Kidney glomerular epithelial cell (primary cell): ENCODE measurements at places on chromosomes 7 and 10.

DNA sequence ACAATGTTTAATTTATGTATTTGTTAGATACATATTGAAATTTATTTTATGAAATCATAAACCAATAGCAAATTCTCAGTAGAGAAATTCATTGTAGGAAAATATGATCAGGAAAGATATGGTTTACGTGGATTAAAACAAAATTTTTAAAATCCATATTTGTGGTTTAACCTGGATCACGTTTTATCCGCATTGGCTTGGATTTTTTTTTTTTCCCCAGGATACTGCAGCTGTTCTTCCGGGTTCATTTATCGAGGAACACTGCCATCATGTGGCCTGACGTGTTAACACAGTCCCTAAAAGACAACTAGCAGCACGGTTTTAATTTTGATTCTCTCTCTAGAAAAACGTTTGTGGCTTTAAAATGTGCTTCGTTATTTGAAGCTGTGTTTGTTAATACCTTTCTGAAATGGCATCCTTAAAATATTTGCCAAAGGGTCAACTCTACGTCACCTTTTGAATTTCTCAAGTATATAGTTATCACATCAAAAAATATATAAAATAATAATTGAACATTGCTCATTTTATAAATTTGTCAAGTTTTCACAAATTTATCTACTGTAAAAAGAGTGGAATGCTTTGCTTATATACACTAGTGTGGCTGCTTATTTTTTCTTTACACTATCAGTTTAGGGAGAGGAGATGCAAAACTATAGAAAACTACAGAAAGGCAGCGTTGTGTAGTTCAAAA lies 8.7 kb upstream of the ASB4 start:
- peak; percentile 52 for DNase-seq

DNA sequence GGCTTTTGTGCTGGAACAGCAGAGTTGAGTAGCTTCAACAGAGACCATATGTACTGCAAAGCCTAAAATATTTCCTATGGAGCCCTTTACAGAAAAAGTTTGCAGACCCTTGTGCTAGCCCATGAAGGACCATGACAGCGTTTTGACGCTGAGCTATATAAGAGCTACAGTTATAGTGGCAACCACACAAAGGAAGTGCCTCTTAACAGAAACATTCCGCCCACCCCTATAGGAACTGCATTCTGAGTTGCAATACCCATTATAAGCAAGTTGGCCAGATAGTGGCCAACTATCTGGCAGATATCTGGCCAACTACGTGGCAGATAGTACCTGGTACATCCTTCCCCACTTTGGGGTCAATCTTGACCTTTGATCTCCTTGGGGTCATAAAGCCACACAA lies 47.5 kb upstream of the DMBT1 start:
- DNase-seq: no peak

- DNase-seq: peak; percentile 97
These were observed 74.6 kb upstream of the FRMD4A start for GRCh38 chr10:14405076-14406065.

- peak; percentile 92 for DNase-seq
These were observed 47.1 kb upstream of the HYAL4 start for GRCh38 chr7:123797673-123798531.

DNA sequence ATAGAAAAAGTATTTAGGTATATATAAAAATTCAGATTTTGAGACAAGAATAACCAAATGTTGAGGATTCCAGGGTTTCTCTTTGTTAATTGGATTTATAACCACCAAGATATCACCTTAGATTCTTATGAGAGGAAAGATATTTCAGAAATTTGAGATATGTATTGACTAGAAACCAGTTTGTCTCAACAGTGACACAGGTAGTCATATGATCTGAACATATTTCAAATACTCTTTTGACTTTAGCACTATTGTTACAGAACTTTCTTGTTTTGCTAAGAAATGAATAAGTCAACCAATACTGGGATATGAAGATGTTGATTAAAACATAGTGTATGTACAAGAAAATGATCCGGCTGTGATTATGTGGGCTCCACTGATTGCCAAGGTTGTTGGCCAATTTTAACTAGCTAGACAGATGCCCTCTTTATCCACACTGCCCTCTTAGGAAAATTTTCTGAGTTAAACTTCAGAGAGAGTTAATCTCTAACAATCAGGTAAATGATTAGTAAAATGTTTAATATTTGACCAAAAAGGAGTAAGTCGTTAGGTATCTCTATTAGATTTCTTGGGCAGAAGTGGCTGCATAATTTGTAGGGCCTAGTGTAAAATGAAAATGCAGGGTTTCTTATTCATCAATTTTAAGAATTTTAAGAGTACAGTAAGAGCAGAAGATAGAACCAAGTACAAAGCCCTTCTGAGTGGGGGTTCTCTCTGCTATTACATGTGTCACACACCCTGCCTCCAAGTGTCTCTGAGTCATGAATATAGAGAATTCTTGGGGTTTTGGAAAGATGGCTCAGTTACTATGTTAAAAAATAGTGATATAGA lies 376.0 kb downstream of the TFEC start:
- DNase-seq: peak; percentile 71

- no peak for DNase-seq
These were observed 18.8 kb downstream of the FAM20C start for GRCh38 chr7:211033-211714.

GRCh38 chr7:96739167-96739566 lies 29.5 kb upstream of the SEM1 start:
- DNase-seq: no peak

DNA sequence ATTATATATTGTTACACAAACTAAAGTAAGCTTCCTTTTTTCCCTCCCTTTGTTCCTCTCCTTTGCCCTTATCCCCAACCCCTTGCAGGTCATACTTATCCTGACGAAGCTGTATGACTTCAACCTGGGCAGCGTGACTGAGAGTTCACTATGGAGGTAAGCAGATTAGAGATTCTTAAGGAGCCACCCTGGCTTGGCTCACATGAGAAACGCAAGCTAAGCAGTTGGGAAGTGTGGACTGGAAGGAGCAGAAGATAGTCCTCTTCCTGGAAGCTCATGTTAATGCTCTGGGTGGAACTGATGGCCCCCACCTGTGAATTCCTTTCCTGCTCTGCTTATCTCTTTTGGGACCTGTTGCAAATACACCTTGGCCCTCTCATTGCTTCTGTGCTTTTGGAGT lies 201.6 kb downstream of the SORCS3 start:
- no peak for DNase-seq

DNA sequence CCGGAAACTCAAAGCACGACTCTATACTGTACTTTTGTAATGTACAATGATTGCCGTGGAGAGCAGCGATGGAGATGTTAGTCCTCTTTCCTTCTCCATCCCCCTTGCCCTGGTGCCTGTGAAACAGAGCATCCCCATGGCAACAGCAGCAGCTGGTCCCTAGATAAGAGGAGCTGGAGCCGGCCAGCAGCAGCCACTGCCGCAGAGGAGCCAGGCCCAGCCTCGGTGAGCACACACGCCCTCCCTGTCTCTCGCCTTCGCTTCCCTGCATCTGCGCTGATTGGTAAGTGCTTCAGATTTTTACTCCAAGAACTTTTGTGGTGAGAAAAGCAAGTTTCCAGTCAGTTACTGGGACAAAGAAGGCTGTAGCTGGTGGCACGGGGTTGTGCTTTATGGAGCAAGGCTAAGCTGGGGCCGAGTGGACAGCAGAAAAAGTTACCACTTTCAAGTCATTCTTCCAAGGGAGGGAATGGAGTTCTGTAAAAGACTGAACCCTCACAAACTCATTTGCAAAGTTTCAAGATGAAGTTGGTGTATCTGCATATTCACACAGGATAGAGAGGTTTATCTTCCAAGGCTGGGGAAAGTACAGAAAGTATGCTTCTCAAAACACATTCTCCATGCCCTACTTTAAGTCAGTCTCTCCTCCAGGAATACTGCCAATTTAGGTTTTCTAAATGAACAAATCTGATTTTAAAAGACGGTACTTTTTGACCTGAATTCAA lies at the start of gene PPP1R17:
Gene PPP1R17 (plus strand): TSS at position 192 of the 725 bp plus-strand sequence. CDS start 5,227 bp downstream, outside the sequence.
- no peak for DNase-seq

GRCh38 chr10:24385776-24386175 lies 176.8 kb downstream of the KIAA1217 start:
- DNase-seq: no peak

DNA sequence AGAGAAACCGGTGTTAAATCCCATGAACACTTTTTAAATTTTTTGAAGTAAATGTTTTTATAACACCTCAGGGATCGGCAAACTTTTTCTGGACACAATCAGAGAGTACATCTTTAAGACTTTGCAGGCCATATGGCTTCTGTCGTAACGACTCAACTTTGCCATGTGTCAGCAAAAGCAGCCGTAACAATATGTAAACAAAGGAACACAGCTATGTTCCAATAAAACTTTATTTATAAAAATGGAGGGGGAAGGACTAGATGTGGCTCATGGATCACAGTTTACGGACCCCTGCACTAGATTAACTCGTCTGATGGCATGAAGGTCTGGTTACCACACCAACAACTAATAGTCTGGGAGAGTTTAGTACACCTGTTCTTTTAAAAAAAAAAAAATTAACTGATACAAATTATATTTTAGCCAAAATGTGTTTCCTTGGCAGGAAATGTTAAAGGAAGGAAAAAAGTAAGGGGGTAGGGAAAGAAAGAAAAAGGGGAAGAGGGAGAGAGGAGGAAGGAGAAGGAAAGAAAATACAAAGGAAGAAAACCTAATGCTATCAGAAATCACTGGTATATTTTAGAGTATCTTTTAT lies 50.2 kb downstream of the ABI1 start:
- no peak for DNase-seq

- no peak for DNase-seq
These were observed 41.2 kb upstream of the TNS3 start for GRCh38 chr7:47622946-47623640.

GRCh38 chr7:42167206-42167605 lies 69.8 kb downstream of the GLI3 start:
- DNase-seq: peak; percentile 18

DNA sequence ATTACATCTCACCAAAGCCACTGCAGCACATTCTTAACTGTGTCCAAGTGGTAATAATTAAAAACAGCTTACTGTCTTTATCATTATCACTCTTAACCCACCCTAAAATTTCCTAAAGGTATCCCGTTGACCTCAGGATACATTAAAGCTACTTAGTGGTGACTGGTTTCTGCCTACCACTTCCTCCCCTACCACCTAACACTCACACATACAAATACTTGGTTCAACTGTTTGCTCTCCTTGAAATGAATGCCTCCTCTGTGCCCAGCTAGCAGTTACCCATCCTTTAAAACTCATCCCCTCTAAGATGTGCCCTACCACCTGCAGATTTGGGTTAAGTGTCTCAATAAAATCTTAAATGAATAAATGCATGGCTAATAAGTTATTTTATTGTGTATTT lies 7.1 kb downstream of the PCGF5 start:
- DNase-seq: no peak

DNA sequence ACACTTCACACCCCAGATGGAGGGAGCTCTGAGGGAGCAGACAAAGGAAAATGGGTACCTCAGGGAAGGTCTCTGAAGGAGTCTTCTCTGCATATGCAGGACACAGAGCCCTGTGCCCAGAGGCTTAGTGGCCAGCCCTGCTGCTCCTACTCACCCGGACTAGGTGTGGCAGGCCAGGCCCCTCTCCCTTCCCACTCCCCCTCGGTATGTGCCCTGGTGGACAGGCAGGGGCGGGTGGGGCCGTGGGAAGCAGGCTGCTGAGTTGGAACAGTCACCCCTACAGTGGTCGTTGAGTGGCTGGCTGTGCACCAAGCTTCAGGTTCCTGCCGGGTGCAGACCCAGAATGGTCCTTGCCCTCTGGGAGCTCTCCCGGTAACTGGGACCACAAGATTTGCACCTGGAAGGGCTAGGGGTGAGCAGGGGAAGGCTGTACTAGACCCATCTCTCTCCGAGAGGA lies 68.6 kb downstream of the ZMIZ1 start:
- no peak for DNase-seq

DNA sequence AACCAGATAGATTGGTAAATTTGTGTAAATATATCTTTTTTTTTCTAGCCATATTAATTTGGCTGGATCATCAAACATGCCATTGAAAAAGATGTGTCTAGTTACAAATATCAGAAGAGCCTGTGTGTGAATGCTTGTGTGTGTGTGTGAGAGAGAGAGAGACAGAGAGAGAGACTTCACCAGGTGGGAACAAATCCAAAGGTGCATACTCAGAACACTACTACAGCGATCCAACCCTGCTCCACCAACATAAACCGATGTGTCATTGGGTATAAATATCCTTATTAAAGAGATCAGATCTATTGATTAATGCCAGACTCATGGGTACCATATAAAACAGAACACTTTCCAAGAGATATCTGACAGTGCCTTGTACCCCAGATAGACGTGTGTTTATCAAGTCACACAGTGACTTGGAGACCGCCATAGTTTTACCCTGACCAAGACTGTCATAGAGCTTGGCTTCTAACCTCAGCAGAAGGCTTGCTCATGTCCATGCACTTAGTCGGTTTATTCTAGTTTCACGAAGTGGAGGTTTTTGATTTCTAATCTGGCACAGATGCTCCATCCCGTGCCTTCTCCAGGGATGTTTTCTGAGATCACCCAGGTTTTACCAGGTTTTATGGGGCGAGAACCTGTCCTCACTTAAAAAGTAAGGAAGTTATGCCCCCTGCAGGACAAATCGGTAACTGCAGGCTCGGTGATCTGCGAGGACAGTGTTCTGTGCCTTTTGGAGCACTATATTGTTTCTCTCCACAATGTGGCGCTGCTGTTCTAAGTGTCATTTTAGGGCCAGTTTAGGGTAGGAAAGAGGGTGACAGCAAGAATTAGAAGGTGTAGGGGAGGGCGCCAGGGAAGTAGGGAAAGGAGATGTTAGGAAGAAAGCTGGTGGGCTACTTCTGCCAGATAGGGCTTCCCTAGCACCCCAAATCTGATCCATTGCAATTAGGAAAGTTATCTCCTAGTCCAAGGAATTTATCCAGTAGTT lies 29.3 kb upstream of the WNT8B start:
- peak; percentile 87 for DNase-seq

- no peak for DNase-seq
These were observed 634.2 kb upstream of the AUTS2 start for GRCh38 chr7:68964060-68964459.

GRCh38 chr7:31267486-31267885 lies 73.0 kb downstream of the NEUROD6 start:
- no peak for DNase-seq

DNA sequence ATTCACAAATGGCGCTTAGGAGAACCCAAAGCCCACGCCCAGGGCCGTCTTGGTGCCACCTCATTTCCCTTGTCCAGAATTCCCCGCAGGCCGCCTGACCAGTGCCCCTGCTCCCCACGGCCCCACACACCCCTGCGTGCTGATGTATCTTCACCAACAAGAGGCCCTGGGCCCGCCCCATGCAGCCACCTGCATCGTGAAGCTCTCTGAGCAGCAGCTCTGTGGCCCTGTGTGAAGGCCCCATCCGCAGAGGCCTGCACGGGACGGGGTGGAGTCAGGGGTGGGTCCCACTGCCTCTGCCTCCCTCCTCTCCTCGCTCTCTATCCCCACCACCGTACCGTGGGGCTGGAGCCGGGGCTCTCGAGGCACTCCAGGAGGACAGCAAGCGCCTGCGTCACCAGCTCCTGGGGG lies 14.7 kb downstream of the BRAT1 start:
- no peak for DNase-seq

DNA sequence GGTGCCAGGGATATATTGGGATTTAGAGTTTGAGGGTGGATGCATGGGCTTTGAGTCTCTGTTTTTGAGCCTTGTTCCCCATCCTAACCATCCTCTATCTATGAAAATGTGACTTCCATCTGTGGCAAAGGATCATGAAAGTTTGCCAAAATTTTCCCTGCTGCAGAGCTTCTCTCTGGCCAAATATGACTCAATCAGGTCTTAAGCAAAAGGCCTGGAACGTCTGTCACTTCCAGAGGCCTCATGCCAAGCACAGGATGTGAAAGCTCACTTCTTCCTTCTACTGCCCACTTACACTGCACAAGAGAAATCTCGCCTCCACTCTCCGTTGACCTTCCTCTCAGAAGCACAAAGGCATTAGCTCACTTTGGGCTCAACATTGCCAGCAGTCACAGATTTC lies 696.9 kb upstream of the NRP1 start:
- DNase-seq: no peak
